HFFc6 (cell line): ENCODE measurements at places on chromosomes 1 and 21. TPM values are rescaled to one million over a fixed set of nuclear protein-coding genes. Genes with fewer than 3 reads are reported as not detected.

The ZNF695 gene
- total RNA-seq = 0.78 to 3.9 TPM (median 2.1 TPM) in 3 replicates

GRCh38 chr1:2985067-2985561 is 36.2 kb upstream of the ACTRT2 start:
- DNase-seq = no peak

- DNase-seq = no peak
Measured at GRCh38 chr21:38758501-38759214, 47.1 kb upstream of the ETS2 start.

DNA sequence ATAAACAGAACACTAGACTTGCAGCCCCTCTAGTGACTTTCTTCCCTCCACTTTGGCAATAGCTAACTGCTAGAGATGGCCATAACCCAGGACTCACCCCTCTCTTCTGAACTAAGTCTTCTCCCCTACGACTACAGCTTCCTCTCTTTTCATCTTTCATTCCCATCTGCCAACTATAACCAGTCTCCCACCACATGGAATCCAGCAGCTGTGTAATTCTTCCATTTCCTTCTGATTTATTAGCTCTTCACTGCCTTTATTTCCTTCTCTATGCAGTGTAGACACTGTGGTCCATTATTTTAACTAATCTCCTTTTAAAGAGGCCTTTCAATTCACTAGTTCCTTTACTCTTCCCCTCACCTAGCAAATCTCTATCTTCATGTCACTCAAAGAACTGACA is 13.4 kb upstream of the KCNK1 start:
- no peak for DNase-seq

The OR2T2 gene
- total RNA-seq = not detected in 3 replicates

DNA sequence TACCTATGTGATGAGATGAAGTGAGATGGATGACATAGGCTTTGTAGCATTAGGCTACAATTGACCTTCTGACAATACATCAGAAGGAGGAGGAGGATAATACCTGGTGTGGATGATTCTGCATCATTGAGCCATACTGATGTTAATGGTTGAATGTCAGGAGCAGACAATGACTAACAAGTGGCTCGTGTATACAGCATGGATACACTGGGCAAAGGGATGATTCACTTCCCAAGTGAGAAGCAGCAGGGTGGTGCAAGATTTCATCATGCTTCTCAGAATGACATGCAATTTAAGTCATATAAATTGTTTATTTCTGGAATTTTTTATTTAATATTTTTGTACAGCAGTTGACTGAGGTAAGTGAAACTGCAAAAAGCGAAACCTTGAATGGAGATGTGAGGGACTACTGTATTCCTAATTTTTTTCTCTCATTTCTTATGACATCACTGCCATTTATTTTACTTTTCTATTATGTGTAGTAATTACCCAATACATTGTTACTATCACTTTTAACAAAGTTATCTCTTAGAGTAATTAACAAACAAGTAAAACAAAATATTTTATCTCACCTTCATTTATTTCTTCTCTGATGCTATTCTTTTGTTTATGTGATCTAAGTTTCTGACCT is 34.4 kb upstream of the COP1 start:
- DNase-seq = peak; percentile 80

DNA sequence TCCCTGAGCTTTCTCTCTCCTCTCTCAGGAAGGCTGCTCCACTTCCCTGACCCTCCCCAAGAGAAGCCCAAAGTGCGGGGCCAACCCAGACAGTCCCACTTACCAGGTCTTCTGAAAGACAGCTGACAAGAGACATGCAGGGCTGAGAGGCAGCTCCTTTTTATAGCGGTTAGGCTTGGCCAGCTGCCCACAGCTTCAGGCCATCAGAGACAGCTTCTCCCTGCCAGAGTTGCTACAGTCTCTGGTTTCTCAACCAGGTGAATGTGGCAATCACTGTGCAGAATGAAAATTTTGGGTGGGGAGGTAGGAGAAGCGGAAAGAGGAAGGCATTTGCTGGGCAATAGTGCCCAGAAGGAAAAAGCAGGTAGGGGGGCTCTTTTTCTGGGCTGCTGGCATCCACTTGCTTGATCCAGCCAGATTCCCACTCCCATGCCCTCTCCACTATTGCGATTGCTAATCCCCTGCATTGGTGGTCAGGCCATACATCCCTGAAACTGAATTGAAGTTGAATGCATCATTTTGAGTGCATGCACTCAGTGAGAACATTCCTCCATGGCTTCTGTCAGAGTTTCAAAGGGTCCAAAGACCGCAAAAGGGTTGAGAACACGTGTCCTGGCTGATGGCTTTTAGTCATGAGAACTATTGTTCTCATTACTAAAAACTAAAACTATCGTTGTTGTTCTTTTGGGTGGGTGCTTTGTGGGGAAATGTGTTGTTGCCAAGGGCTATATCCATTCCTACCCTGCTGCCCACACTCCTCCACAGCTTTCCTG is at the start of gene S100A8:
TSS of gene S100A8 (minus strand) at position 136 of the 773 bp plus-strand sequence. CDS start 538 bp downstream, outside the sequence.
- DNase-seq = no peak

GRCh38 chr1:20834192-20834591 is 47.1 kb upstream of the HP1BP3 start:
- DNase-seq = no peak

DNA sequence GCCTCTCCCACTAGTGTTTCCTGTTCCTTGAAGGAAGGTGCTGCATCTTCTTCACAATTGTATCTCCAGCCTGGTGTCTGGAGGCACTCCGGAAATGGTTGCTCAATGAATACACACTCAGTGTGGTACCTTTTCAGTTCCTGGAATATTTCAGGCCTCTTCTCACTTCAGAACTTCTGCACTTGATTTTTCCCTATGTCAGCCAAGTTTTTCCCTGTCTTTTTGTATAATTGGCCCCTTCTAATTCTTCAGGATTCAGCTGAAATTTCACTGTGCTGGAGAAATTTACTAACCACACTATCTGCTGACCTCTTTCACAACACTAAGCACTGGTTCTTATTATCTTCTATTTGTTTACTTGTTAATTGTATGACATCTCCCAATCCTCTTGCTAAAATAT is 61.2 kb upstream of the MAP10 start:
- DNase-seq = no peak

GRCh38 chr1:202348509-202349205 is at the start of gene PPP1R12B:
Gene PPP1R12B (plus strand): TSS chr1:202348699. CDS start chr1:202348852, 153 bp downstream.
- DNase-seq = peak; percentile 99

DNA sequence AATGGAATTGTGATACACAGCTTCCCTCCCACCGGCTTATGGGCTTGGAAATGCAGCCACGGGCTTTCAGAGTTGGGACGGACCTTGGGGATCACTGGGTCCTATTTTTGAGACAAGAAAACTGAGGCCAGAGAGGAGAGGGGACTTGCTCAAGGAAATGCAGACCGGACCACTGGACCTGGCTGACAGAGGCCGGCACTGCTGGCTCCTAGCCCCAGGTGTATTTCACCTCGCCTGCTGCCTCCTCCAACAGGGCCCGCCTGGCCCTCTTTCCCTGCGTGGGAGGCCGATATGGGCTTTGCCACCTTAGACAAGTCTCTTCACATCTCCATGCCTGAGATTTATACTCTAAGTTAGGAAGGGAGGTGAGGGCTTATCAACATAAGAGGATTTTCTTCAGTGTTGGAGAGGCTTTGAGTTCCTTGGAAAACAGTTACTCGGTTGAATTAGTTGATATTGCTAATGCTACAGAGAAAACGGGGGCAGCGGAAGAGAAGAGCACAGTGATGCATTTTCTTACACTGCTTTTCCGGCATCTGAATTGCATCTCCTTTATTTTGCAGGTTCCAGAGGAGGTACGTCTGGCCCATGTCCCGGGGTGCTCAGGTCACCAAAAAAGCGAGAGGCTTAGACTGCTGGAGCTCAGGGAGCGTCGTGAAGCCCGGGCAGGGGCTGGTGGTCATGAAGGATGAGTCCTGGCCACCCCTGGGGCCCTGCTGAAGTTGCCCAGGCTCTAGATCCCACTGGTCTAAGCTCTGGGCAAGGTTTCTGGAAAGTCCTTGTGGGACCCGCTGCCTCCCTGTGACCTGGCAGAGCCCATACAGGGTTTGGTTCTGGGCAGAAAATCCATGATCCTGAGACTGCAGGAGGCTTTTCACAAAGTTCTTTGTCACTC is 44.7 kb downstream of the CAPN2 start:
- DNase-seq = no peak

GRCh38 chr1:216448011-216448510 is 24.8 kb upstream of the USH2A start:
- DNase-seq = no peak

The GJA4 gene
- total RNA-seq = not detected in 3 replicates

- no peak for DNase-seq
Measured at GRCh38 chr1:237910834-237911233, 20.1 kb upstream of the ZP4 start.

DNA sequence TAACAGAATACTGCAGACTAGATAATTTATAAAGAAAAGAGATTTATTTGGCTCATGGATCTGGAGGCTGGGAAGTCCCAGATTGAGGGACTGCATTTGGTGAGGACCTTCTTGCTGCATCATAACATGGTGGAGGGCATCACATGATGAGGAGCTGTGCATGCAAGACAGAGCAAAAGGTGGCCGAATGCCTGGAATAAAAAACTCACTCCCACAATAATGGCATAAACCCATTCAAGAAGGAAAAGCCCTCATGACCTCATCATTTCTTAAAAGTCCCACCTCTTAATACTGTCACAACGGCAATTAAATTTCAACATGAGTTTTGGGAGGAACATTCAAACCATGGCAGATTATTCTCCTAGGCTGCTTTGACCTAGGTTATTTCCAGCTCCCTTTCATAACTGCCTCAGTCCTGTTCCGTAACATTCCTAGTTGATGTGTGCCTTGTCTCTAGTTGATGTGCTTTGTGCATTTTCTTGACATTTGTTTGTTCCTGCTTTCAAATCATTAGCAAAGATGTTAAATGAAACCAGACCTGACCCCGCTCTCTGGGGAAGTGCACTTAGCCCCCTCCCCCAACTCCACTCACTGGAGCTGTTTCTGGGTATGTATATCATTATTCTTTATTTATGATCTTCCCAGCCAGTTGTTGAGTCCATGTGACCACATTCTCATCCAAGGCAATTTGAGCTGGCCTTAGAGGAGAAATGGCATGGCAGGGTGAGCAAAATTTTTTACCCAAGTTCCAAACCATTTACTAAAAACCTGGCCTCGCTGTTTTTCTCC is 148.5 kb downstream of the GDAP2 start:
- no peak for DNase-seq

The PEAR1 gene
- total RNA-seq = 3.2 to 21.1 TPM (median 4.6 TPM) in 3 replicates

- DNase-seq = no peak
Measured at GRCh38 chr1:41240781-41241353, 1.2 kb downstream of the SCMH1 start.

GRCh38 chr1:200869376-200869752 is 3.4 kb upstream of the GPR25 start:
- no peak for DNase-seq

The TRIM63 gene
- not detected in 3 replicates for total RNA-seq

The AIRE gene
- total RNA-seq = 0.05 to 0.12 TPM (median 0.09 TPM) in 3 replicates

GRCh38 chr1:232477728-232478127 is 152.2 kb downstream of the SIPA1L2 start:
- peak; percentile 36 for DNase-seq

DNA sequence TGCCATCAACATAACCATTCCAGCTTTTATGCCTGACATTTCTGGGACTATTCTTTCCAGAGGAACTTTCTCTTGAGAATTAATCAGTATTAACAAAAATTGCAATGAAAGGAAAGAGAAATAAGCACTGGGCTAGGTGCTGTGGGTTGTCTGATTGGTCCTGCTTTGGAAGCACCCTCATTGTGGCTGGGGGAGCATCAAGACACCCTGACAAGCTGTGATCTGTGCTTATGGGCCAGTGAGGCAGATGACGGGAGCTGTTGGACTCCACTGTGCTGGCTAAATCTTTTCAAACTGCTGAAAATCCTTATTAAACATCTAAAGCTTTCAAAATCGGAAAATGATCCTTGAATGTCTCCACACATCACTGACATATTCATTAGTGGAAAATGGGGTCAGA is 20.0 kb downstream of the UBASH3A start:
- DNase-seq = no peak

DNA sequence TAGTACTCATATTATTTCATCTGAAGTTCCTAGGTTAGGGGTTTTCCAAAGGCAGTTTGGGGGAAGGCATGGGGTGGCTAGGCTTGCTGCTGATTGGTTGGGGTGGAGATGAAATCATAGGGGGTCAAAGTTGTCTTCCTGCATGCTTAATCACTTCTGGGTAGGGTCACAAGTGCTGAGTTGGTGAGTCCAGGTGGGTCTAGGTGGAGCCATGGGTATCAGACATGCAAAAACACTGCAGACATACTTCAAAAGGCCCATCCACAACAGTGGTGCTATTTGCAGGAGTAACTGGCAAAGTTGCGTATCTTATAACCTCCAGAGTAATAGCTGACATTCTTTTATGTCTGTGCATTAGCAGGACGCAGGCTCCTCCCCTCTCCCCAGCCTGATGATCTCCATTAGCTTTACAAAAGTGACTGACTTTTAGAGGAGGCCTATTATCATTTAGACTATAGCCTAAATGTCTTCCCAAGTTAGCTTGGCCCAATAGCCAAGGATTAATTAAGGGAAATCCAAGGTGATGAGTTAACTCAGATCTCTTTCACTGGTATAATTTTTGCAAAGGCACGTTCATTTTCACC is 374.4 kb upstream of the PRMT6 start:
- DNase-seq = no peak

The RNU1-2 gene
- 1,916 to 3,632 TPM (median 1,968 TPM) in 3 replicates for total RNA-seq

The SPRR2B gene
- total RNA-seq = not detected in 3 replicates

The S100A11 gene
- total RNA-seq = 1,058 to 1,164 TPM (median 1,102 TPM) in 3 replicates

The AMY2A gene
- not detected in 3 replicates for total RNA-seq

- DNase-seq = no peak
Measured at GRCh38 chr1:79373481-79374125, 367.1 kb upstream of the ADGRL4 start.

- peak; percentile 62 for DNase-seq
Measured at GRCh38 chr1:156616463-156616862, 2.8 kb upstream of the HAPLN2 start.

The MEX3A gene
- total RNA-seq = 1.7 to 2.7 TPM (median 2.0 TPM) in 3 replicates

DNA sequence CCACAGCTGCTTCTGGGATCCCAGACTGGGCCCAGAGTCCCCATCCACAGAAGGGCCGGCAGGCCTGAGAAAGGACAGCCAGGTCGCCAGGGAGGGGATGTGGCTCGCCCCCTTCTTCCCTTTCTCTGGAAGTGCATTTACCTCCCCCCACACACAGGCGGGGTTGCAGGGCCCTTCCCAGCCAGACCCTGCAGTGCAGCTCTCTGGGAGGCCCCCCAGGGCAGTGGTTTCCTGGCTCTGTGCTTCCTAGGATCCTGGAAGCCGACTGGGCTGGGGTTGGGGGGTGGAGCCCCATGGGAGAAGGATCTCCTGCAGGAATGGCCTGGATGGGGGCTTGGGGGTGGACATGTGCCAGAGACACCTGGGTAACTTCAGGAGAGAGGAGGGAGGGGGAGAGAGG is 4.2 kb upstream of the COL6A1 start:
- DNase-seq = no peak

- DNase-seq = no peak
Measured at GRCh38 chr1:171017426-171017825, 73.3 kb upstream of the FMO3 start.

The DNALI1 gene
- 0.92 to 2.4 TPM (median 1.7 TPM) in 3 replicates for total RNA-seq

DNA sequence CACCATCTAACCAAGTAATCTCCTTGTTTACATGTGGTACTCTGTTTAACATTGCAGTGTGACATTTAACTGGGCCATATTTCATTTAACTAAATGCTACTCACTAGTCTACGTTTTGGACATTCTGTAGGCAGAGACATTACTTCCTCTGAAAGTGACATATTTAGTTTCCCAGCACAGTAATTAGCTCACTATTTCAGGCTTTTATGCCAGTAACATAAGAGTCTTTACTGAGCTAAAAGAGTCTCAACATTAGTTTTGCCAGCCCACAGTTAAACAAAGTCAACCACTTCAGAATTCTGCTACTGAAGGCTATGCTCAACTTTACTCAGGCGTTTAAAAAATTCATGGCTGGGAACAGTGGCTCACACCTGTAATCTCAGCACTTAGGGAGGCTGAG is 2.6 kb upstream of the TNFRSF9 start:
- no peak for DNase-seq
